ENCODE measurements at places on chromosomes 3 and 15.

DNA sequence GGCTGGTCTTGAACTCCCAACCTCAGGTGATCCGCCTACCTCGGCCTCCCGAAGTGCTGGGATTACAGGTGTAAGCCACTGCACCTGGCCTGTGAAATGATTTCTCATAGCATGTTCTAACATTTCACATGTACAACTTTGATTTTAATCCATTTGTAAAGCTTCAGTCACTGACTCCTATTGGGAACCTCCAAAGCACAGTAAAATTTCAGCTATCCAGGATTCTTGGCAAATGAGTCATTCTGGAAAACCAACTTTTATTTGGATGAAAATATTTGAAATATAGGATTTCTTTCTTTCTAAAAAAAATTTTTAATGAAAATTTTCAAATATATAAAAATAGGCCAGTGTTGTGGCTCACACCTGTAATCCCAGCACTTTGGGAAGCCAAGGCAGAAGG, 2.7 kb upstream of the LMAN1L start:
- peak; percentile 33 for DNase-seq

DNA sequence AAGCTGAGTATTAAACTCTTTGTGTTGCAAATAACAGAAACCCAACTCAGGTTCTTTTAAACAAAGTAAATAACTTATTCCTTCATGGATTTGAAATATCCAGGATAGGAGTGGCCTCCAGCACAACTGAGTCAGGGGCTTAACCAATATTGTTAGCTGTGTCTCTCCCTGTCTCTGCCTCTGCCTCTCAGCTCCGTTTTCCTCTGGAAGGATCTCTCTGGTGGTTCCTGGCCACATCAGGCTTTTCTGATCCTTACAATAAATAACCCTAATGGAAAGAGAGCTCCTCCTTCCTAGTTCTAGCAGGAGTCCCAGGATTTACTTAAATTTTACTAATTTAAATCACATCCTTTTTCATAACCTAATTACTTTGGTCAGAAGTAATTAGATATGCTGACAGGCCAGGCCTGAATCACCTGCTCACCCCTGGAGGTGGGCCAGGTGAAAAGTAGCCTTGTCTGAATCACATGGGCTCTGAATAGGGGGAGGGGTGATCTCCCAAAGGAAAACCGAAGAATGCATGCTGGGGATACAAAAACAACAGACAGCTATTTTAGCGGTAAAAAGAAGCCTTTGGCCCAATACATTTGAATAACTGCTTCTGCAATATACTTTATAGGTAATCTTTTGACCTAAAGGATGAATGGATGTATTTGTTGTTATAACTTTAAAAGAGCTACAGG, 75.4 kb downstream of the REC114 start:
- DNase-seq = no peak

DNA sequence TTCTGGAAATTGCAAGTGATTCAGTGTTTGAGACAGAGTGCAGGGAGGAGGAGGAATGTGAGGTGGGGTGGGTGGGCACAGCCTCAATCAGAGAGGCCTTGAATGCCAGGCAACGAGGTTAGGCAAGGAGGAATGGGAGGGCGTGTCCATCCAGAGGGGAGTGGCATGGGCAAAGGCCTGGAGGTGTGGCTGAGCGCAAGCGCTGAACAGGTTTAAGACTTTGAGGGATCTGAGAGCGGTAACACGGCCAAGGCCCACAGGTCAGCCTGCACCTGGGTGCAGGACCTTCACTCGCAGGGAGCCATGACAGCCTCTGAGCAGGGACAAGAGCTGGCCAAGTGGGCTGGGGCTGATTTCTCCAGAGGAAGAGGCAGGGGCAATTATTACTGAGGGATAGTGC, 125.9 kb downstream of the TPRA1 start:
- DNase-seq = no peak

DNA sequence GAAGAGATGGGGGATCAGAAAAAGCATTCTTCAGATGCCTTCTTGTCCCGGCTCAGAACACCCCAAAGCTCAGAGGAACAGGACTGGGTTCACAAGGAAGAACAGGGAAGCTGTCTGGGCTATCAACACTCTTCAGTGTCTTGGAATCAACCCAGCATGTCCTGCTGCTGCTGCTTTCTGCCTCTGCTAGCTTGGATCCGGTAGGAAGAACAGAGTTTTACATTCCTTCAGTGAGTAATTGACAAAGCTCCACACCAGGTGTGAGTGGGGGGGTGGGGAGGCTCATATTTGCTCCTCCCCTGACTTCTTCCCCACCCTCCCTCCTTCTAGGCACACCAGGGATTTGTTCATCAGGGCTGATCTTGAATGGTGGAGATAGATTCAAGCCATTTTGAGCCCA, 13.1 kb upstream of the ETV5 start:
- DNase-seq = no peak

- DNase-seq = no peak
These were observed 117.9 kb upstream of the PRR20G start for GRCh38 chr3:127405791-127406190.

DNA sequence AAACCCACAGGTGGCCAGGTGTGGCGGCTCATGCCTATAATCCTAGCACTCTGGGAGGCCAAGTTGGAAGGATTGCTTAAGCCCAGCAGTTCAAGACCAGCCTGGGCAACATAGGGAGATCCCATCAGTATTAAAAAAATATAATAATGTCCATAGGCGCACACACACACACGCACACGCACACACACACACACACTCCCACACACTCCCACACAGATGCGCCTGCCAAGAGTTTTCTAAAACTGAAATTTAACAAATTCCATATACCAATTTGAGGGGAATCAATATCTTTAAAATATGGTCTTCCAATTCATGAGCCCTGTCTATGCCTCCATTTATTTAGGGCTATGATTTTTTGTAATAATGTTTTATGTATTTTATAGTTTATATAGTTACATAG, 17.0 kb downstream of the SHISA5 start:
- no peak for DNase-seq
